ENCODE measurements at places on chromosomes 7 and 10.

- DNase-seq = no peak
These were observed 26.8 kb downstream of the WNT2 start for GRCh38 chr7:117296066-117296465.

DNA sequence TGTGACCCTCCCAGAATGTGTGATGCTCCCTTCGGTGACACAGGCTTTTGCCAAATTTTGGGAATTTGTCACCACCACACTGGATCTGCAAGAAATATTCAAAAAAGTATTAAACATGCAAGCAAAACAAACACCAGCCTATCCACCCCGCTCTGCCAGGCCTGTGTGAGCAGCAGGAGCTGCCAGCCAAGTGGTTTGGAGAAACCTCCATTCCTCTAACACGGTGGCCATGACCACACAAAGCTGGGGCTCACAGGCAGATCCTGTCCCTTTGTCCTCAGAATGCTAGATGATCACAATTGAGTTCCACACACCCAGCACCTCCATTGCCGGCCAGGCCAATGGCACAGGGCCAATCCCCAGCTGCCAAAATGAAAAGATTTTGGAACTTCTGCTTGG, 261.9 kb upstream of the PPP2R2D start:
- no peak for DNase-seq

DNA sequence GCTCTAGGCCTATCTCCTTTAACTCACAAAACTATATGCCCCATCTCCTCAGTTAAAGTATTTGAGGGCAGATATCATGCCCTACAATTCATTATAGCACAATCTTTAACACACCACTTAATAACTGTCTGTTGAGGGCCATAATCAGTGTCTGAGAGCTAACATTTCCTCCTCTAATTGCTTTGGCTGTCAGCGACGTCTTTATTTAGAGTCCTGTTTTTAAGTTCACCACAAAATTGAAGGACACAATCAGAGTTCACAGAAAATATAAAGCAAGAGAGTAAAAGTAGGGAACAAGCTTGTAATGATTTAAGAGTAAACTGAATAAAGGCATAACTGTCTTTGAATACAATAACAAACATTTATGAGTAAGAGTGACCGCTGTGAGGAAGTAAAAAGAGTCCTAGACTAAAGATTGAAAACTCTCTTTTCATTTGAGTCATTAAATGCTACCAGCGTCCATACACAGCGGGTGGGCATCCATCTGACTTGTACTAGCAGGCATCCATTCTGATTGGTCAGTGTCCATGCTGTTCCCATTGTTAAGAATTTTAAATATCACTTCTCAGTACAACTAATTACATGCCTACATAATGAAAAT, 38.4 kb upstream of the ABCB4 start:
- no peak for DNase-seq

- DNase-seq = no peak
These were observed 93.6 kb upstream of the COL1A2 start for GRCh38 chr7:94301024-94301586.

GRCh38 chr10:19946791-19947190, 130.6 kb downstream of the PLXDC2 start:
- DNase-seq = peak; percentile 3

DNA sequence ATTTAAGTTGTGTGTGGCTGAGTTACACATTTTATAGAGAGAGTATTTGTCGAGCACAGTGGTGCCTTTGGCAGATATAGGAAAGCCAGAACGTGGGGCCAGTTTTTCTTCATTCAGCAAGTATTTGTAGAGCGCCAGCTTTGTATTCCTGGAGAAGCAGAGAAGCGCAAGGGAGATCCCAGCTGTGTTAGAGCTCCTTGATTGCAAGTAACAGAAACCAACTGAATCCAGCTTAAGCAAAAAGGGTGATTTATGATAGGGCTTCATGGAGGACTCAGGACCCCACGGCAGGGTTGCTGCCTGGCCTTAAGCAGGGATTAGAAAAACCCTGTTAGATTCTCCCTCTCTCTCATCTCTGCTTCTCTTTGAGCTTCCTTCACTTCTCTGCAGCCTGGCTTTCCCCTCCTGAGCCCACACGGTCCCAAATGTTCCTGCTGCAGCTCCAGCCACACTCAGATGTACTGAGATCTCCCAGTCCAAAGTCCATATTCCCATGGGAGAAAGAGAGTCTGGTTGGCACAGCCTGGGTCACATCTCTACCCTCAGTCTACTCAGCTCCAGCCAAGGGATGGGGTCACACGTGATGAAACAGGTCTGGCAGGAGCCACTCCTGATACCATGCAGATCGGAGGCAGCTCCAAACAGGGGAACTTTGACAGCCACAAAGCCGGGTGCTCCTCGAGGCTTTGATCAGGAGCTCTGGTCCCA, 16.7 kb downstream of the UBTD1 start:
- DNase-seq = no peak

- no peak for DNase-seq
These were observed 284.7 kb upstream of the AKR1E2 start for GRCh38 chr10:4541292-4541691.

GRCh38 chr7:122884186-122884585, 2.1 kb downstream of the CADPS2 start:
- no peak for DNase-seq

All from GM06990 (cell line).